Spinal cord (tissue), 10 donors: ENCODE measurements at places on chromosomes 13 and 19. TPM values are rescaled to one million over a fixed set of nuclear protein-coding genes. Genes with fewer than 3 reads are reported as not detected.

Gene CADM4
- 92.3 TPM for total RNA-seq

Gene PEAK3
- total RNA-seq = not detected

Gene RFXAP
- 4.7 TPM for total RNA-seq

Gene YJEFN3
- 9.2 TPM for total RNA-seq

Gene CCDC159
- total RNA-seq = 14.9 TPM

Gene CYP2S1
- total RNA-seq = 0.44 TPM

Gene NKPD1
- total RNA-seq = 0.99 TPM

Gene ZNF681
- total RNA-seq = 12.2 TPM

Gene A1BG
- total RNA-seq = 2.0 TPM

Gene ZNF14
- 18.0 TPM for total RNA-seq
